ENCODE measurements at places on chromosomes 1 and 21.

DNA sequence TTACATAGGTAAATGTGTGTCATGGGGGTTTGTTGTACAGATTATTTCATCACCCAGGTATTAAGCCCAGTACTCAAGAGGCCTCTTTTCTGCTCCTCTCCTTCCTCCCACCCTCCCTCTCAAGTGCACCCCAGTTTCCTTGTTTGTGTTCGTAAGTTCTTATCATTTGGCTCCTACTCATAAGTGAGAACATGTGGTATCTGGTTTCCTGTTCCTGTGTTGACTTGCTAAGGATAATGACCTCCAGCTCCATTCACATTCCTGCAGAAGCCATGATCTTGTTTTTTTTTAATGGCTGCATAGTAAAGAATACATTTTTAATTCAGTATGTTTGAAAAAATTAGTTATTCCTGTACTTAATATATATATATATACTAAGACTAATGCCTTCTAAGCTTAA lies 107.7 kb downstream of the CLDN17 start:
- no peak for DNase-seq
- no peaks in the 10 kb centered on the region for H3K36me3 ChIP-seq
- no peaks in the 10 kb centered on the region for H3K27me3 ChIP-seq

- no peak overlapping the region for H3K4me3 ChIP-seq
- peak overlapping the region; percentile 33 for H3K27ac ChIP-seq
- H3K36me3 ChIP-seq: no peaks in the 10 kb centered on the region
- H3K27me3 ChIP-seq: no peaks in the 10 kb centered on the region
- peaks cover 34% of the 10 kb centered on the region for H3K4me1 ChIP-seq
These were observed 55.2 kb upstream of the IPO9 start for GRCh38 chr1:201773764-201774163.

- H3K36me3 ChIP-seq: no peaks in the 10 kb centered on the region
- no peaks in the 10 kb centered on the region for H3K27me3 ChIP-seq
- peaks cover 6% of the 10 kb centered on the region for H3K4me1 ChIP-seq
- H3K4me3 ChIP-seq: no peak overlapping the region
- no peak overlapping the region for H3K27ac ChIP-seq
These were observed 27.5 kb downstream of the KCTD3 start for GRCh38 chr1:215594640-215595039.

DNA sequence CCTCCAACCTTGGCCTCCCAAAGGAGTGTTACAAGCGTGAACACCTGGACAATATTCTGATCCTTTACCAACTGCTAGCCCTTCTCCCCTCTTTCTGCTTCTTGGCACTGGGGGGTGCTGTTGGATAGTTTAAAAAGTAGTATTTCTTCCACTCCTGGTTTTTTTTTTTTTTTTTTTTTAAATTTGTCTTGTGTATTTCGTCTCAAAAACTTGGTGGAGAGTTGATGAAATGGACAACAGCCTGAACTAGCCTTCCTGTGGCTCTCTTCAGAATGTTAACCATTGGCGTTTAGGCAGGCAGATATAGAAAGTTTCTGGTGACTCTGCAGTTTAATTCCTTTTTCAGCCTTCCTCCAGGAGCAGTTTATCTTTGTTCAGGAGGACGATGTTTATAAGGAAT lies 69.7 kb upstream of the USP24 start:
- no peaks in the 10 kb centered on the region for H3K4me1 ChIP-seq
- DNase-seq: peak; percentile 47

- DNase-seq: no peak
- H3K36me3 ChIP-seq: no peaks in the 10 kb centered on the region
- H3K27ac ChIP-seq: no peak overlapping the region
- H3K27me3 ChIP-seq: no peaks in the 10 kb centered on the region
These were observed 46.0 kb upstream of the IL12RB2 start for GRCh38 chr1:67261680-67262079.

- no peak overlapping the region for H3K4me3 ChIP-seq
- DNase-seq: no peak
- H3K27ac ChIP-seq: no peak overlapping the region
- H3K36me3 ChIP-seq: no peaks in the 10 kb centered on the region
These were observed 172.7 kb upstream of the FGGY start for GRCh38 chr1:59124166-59124565.

GRCh38 chr1:22584001-22584562 lies 20.8 kb downstream of the EPHA8 start:
- no peak for DNase-seq
- no peaks in the 10 kb centered on the region for H3K4me1 ChIP-seq
- H3K36me3 ChIP-seq: no peaks in the 10 kb centered on the region

DNA sequence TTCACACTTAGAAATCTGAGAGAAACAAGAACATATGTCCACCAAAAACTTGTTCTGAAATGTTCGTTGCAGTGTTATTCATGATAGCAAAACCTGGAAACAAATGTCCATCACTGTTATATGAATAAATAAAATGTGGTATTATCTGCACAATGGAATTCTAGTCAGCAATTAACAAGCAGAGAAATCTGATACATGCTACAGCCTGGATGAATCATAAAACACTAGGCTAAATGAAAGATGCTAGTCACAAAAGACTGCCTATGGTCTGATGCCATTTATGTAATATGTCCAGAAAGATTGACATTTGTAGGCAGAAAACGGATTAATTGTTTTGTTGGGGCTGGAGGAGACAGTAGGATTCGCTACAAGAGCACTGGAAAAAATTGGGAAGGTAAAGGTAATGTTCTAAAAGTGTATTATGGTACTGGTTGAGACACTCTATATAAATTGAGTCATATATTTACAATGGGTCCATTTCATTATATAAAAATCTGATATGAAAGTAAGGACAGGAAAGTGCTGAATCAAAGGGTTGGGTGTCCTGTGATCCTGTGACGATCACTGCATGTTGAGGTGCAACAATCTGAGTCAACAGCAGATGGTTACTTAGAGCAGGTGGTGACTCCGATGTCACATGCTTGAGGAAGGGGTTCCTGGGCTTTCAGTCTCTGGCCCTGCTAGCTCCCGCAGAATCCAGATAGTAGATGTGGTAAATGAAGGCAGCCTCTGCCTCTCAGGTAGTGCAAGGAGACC lies 102.1 kb upstream of the NBPF4 start:
- no peaks in the 10 kb centered on the region for H3K36me3 ChIP-seq
- no peak overlapping the region for H3K27ac ChIP-seq
- no peak overlapping the region for H3K4me3 ChIP-seq
- no peaks in the 10 kb centered on the region for H3K27me3 ChIP-seq
- DNase-seq: no peak

DNA sequence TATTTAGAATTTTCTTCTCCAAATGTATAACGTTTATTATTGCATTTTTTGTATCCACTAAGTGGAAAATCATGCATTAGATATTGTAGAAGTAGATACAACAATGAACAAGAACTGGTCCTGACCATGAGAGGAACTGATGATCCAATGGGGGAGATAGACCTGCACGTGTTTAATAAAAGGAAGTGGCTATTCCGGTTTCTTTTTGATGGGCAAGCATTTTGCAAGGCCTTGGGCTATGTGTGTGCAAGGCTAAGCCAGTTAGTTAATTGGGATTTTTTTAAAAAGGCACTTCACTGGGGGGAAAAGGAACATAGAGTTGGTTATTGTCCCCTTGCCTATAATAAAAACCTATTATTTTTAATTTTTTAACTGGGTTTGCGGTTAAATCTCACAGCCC lies 961 bp upstream of the VCAM1 start:
- no peaks in the 10 kb centered on the region for H3K36me3 ChIP-seq
- no peak for DNase-seq
- no peak overlapping the region for H3K4me3 ChIP-seq
- H3K27ac ChIP-seq: no peak overlapping the region
- H3K27me3 ChIP-seq: no peaks in the 10 kb centered on the region

GRCh38 chr1:194175251-194175650 lies 988.8 kb upstream of the B3GALT2 start:
- no peaks in the 10 kb centered on the region for H3K27me3 ChIP-seq
- no peak overlapping the region for H3K27ac ChIP-seq
- DNase-seq: no peak
- no peak overlapping the region for H3K4me3 ChIP-seq
- H3K36me3 ChIP-seq: no peaks in the 10 kb centered on the region
- H3K4me1 ChIP-seq: no peaks in the 10 kb centered on the region

Data from thyroid gland (tissue), 4 donors.